ENCODE measurements at places on chromosomes 12 and 14. TPM values are rescaled to one million over a fixed set of nuclear protein-coding genes. Genes with fewer than 3 reads are reported as not detected.

- no peak for DNase-seq
These were observed 12.6 kb upstream of the NCOR2 start for GRCh38 chr12:124579921-124580517.

- DNase-seq, result no peak
These were observed 25.6 kb upstream of the C12orf71 start for GRCh38 chr12:27107986-27108385.

- DNase-seq, result no peak
These were observed 305.6 kb downstream of the RAD51B start for GRCh38 chr14:68124979-68125731.

DNA sequence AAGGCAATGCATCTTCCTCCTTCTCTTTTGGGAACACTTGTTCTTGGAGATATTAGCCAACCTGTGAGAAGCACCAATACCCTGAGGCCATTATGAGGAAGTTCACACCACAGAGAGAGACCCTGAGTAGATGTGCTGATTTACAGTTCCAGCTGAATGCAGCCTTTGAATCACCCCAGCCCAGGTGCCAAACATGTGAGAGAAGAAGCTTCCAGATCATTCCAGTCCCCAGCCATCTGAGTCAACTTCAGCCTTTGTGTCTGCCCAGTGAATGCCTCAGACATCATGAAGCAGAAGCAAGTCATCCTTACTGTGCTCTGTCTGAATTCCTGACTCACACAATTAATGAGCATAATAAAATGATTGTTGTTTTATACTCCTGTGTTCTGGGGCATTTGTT lies 25.1 kb downstream of the C12orf42 start:
- DNase-seq, result no peak

- DNase-seq, result no peak
These were observed 9.7 kb upstream of the KRT81 start for GRCh38 chr12:52300796-52301691.

- DNase-seq, result no peak
These were observed 451.2 kb downstream of the EGLN3 start for GRCh38 chr14:33499687-33500086.

GRCh38 chr12:4392223-4392742 lies 12.8 kb upstream of the FGF23 start:
- DNase-seq, result no peak

GRCh38 chr14:61387076-61387475 lies 65.7 kb downstream of the PRKCH start:
- DNase-seq, result no peak

DNA sequence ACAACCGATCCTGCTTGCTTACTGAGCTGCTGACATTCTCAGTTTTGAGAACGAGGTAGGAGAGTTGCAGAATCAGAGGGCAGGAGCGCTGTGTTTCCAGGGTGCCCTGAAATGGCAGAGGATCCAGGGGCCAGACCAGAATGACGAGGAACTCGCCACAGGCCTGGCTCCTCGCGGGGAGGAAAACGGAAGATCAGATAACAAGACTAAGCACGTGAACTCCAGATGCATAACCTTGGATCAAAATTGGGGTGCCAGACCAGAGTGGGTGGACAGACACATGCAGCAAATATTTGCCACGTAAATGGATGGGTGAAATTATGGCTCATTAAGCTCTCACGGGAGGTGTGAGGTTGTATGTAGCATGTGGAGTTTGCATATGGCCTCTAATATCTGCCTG lies 46.5 kb downstream of the ELK3 start:
- DNase-seq, result no peak

GRCh38 chr14:51552768-51553404 lies 98.8 kb upstream of the FRMD6 start:
- DNase-seq, result no peak

DNA sequence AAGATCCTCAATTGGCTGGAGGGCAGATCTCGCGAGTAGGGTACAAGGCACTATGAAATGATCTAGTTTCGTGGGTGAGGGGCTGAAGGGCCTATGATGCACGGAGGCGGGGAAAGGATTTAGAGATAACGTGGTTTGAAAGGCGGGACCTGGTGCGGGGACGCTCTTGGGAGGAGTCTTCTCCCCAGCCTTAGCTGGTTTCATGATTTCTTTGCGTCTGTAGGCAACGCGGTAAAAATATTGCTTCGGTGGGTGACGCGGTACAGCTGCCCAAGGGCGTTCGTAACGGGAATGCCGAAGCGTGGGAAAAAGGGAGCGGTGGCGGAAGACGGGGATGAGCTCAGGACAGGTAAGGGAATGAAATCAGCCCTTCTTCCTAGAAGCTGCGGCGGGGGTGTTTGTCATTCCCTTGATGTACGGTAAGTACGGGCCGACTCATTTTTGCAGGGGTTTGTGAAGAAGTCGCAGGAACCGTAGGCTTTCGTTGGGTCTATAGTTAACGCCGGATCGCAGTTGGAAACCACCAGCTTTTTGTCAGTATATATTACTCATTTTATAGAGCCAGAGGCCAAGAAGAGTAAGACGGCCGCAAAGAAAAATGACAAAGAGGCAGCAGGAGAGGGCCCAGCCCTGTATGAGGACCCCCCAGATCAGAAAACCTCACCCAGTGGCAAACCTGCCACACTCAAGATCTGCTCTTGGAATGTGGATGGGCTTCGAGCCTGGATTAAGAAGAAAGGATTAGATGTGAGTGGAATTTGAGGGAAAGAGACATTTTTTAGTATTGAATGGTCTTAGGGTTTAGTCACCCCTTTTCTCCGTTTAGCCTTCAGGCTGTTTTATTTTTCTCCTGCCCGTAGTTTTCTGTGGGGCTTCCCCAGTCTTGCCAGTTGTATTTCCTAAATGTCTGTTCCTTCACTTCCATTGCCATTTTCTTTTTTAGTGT lies 602 bp downstream of the APEX1 start:
- no peak for DNase-seq

GRCh38 chr14:84252706-84253105 lies 1277.2 kb upstream of the FLRT2 start:
- no peak for DNase-seq

The TAS2R42 gene
- not detected for polyA plus RNA-seq

The PAN2 gene
- 119 TPM for polyA plus RNA-seq

The ADAM20 gene
- polyA plus RNA-seq, result 9.5 TPM

The SCN8A gene
- polyA plus RNA-seq, result 4.8 TPM

The PRH2 gene
- 6.5 TPM for polyA plus RNA-seq

The PPP1R1A gene
- polyA plus RNA-seq, result 6.3 TPM

The PKP2 gene
- 14.8 TPM for polyA plus RNA-seq

The MYO1H gene
- polyA plus RNA-seq, result 2.9 TPM
